ENCODE measurements at places on chromosomes 16 and 17.

- DNase-seq: no peak
Observed at GRCh38 chr16:3266873-3267537, 10.6 kb upstream of the MEFV start.

- no peak for DNase-seq
Observed at GRCh38 chr17:1304962-1305563, 25.6 kb downstream of the TRARG1 start.

- DNase-seq: peak; percentile 63
Observed at GRCh38 chr17:8785547-8786413, 13.4 kb downstream of the MFSD6L start.

GRCh38 chr17:78761789-78762406, 20.2 kb downstream of the CYTH1 start:
- no peak for DNase-seq

All from activated CD4-positive, alpha-beta memory T cell treated with anti-CD3 and anti-CD28 coated beads, Interleukin-2, amount 10 ng/mL, durations not matched to agents 7 days and 5 days (primary cell).